Karpas-422 (cell line): ENCODE measurements at places on chromosomes 6 and 20. TPM values are rescaled to one million over a fixed set of nuclear protein-coding genes. Genes with fewer than 3 reads are reported as not detected.

Gene IRF4
- total RNA-seq: not detected in 2 replicates

Gene COL20A1
- 3.1 and 3.4 TPM in 2 replicates for total RNA-seq

DNA sequence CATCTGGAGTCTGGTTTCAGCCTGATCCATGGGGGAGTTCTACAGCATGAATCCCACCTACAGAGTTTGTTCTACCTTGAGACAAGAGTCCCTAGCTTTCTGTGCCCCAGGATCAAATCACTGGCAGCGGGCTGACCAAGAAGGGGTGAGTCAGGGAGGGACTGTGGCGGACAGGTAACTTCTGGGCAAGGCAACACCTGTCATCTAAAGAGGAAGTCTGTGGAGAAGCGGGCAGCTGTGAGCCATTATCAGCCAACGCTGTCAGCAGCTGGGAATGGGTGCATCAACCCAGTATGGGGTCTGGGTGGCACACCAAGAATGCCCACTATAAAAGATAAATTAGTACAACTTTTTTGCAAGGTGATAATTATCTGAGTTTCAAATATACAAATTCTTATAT lies 45.9 kb downstream of the UBE3D start:
- DNase-seq: no peak

Gene HIVEP1
- total RNA-seq: 23.4 and 40.8 TPM in 2 replicates

DNA sequence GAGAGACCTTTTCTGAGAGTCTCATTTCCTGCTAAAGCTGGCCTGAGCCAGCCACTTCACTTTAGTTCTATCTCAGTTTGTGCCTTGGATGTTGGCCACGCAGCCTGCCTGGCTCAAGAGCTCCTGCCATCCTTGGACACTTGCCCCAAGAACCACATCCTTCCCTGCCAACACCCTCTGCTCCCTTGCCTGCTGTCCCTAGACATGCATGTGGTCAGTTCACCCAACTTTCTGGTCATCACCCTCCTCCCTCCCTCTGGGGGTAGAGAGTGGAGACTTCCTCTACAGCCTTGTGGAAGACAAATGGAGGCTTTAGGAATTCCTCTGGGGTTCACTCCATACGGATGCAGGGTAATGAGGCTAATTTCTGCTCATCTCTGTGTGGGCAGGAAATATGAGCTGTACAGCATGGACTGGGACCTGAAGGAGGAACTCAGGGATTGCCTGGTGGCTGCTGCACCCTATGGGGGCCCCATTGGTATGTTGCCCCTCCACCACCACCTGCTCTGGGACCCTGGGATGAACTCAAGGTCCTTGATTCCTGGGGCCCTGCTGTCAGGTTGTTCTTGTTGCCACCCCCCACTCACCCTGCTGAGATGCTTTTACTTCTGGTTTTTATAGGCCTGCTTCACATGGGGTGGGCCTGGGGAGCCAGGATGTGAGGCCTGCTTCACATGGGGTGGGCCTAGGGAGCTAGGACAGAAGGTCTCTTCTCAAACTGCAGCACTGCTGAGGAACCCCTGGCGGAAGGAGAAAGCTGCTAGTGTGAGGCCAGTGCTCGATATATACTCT lies 13.8 kb upstream of the PTPRA start:
- no peak for DNase-seq

Gene PNPLA1
- not detected in 2 replicates for total RNA-seq

DNA sequence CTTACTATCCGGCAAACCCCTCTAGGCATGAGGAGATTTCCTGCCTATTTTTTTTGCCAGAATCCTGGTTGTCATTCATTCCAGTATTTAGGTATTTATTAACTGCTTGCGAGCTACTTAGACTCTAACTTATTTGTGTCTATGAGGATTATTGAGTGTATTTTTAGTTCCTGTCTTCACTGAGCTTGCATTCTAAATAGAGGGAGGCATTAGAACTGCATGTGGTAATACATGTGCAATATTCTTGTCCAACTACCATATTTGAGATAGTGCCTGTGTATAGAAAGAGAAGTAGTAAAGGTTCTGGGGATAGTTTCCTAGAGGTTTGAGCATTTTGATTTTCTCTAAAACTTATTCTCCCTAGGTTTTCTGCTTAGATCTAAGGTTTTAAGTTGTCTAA lies 308.9 kb downstream of the EYA4 start:
- no peak for DNase-seq

Gene LCA5
- not detected in 2 replicates for total RNA-seq

DNA sequence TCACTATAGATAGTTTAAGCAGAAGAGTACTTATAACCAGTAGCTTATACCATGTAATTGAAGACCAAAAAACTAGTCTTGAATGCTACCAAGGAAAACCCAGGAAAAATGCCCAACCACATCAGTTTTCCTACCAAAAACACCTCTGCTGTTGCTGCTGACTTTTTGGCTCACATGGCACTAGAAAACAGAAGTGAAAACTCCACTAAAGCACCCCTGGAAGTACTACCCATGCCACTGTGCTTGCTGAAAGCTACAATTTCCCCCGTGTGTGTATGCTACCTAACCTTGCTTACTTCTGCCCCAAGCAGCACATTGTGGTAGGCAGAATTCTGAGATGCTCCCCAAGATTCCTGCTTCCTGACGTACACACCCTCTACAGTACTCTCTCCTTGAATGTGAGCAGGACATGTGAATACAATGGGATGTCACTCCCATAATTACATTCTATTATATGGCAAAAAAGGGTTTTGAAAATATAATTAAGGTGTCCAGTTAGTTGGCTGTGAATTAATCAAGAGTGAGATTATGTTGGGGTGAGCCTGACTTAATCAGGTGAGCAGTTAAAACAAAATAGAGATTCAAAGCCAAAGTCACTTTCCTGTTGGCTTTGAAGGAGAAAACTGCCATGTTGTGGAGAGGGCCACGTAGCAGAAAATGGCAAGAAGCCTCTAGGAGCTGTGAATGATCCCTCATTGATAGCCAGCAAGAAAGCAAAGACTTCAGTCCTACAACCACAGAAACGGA lies 209.8 kb upstream of the MARCKS start:
- no peak for DNase-seq

- DNase-seq: no peak
These were observed 170.3 kb upstream of the SOX4 start for GRCh38 chr6:21423106-21423854.

Gene SLC22A7
- not detected in 2 replicates for total RNA-seq

DNA sequence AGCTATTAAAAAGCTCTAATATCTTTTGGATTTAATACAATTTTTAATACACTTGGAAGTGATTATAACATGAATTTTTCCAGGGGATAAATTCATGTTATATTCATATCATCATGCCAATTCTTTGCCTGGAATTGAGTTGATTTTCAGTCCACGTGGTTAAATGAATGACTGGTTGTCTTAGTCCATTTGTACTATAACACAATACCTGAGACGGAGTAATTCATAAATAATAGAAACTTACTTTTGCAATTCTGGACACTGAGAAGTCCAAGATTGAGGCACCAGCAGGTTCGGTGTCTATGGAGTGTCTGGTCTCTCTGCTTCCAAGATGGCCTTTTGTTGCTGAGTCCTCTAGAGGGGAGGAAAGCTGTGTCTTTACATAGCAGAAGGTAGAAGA lies 66.2 kb upstream of the TRDN start:
- DNase-seq: no peak

DNA sequence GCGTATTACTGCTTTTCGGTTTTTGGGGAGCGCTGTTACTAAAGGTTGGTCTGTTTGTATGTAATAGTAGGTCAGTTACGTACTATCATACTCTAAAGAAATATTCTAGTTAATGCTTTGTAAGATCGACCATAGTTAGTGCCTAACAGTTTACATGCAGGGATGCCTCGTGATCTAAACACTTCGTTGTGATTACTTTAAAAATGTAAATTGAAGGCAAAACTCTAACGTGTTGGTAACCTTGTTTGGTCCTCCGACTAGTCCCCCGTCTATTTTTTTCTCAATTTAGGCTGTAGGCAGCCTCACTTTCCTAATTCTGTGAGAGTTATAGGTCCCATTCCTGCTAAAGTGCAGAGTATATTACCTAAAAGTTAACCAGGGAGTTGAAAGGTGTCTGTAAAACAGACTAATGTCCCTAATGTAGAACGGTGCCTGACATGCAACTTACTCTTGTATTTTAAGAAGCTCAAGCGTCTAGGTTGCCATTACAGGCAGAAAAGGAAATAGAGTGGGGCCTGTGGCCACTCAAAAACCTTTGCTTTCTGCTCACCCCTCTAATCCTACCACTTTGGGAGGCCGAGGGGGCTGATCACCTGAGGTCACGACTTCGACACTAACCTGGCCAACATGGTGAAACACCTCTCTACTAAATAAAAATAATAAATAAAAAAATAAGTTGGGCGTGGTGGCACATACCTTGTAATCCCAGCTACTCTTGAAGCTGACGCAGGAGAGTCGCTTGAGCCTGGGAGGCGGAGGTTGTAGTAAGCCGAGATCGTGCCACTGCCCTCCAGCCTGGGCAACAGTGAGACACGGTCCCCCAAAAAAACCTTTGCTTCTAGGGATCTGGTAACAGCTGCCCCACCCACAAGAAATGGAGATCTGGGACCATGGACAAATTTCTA lies 37.8 kb downstream of the HFE start:
- no peak for DNase-seq

- no peak for DNase-seq
These were observed 14.1 kb downstream of the SAMHD1 start for GRCh38 chr20:36937402-36937770.

GRCh38 chr6:167122827-167123657 lies at the start of gene CCR6:
Gene CCR6 (plus strand): TSS chr6:167123096. CDS start chr6:167136135, 13,039 bp downstream.
- no peak for DNase-seq

Gene LPA
- total RNA-seq: not detected in 2 replicates

Gene CLDN20
- total RNA-seq: not detected in 2 replicates

GRCh38 chr20:5621305-5621704 lies 128.9 kb upstream of the SHLD1 start:
- no peak for DNase-seq

- DNase-seq: no peak
These were observed 88.8 kb downstream of the PRL start for GRCh38 chr6:22208026-22208425.

- no peak for DNase-seq
These were observed 63.5 kb downstream of the GINS1 start for GRCh38 chr20:25471020-25471419.

Gene WFDC2
- not detected in 2 replicates for total RNA-seq

Gene DEFB128
- total RNA-seq: not detected in 2 replicates

GRCh38 chr6:136791296-136792094 lies 782 bp downstream of the MAP3K5 start:
- DNase-seq: peak; percentile 59

GRCh38 chr6:133887880-133888230 lies 1.1 kb upstream of the TCF21 start:
- DNase-seq: no peak

Gene FOXS1
- total RNA-seq: not detected in 2 replicates

Gene USP49
- 6.5 and 10.7 TPM in 2 replicates for total RNA-seq

- no peak for DNase-seq
These were observed 34.6 kb upstream of the SCRT2 start for GRCh38 chr20:709991-710779.

GRCh38 chr6:136784910-136785746 lies 7.1 kb downstream of the MAP3K5 start:
- peak; percentile 62 for DNase-seq

DNA sequence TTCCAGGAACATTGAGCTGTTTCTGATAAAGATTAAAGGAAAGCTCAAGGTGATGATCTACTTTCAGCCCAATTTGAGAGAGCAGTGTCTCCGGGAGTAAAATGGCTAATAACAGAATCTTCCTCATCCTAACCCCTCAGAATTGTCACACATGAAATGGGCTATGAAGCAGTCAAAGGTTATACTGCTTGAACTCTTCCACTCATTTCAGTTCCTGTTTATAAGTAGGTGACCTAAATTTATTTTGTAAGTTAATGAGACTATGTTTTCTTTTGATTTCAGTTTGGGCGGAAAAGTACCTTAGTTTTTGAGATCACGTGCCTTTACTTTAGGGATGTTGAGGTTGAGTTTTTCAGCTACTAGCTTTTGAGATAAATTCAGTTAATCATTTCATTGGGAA lies 47.2 kb downstream of the QKI start:
- no peak for DNase-seq

GRCh38 chr6:15441215-15441868 lies 195.5 kb downstream of the JARID2 start:
- peak; percentile 65 for DNase-seq

DNA sequence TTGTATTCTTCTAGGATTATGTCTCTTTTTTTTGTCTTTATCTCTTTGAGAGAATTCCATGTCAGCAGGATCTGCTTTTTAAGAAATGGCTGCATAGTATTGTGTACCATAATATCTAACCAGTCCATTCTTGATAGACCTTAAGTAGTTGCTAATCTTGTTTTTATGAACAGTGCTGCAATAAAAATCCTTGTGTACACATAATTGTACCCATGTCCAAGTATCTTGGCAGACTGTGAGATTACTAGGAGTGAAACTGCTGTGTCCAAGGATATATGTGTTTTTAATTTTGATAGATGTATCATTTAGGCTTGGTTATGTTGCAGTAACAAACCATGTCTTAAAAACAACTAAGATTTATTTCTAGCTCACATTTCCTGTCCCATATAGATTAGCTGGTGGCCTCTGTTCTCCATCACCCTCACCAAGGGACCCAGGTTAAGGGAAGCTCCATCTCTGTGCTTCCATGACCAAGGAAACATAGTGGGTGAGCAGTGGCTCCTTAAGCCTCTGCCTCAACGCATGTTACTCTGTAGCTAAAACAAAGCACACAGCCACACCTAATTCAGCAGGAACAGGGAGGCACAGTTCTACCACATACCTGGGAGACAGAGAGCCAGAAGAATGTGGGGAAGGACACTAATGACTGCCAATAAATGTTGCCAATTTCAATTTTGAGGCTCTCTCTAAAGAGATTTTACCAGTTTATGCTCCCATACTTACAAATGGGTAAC lies 12.1 kb upstream of the SUMO4 start:
- DNase-seq: no peak

DNA sequence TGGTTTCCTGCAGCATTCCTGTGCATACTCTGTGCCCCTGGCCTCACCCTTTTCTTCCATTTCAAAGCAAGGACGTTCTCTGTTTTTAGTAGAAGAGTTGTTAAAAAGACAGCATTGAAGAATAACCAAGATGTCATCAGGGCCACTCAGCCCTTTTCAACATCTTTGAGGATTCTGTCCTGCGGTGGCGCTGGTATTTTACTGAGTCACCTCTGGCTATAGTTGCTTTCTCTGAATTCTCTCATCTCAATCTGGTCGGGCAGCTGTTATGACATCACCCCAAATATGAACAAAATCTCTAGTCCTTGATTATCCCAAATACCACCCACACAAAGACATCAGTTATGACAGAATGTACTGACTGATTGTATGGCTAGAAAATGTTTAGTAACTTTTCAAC lies 204.2 kb downstream of the GRIK2 start:
- no peak for DNase-seq

GRCh38 chr6:9252799-9253198 lies 817.5 kb upstream of the SLC35B3 start:
- no peak for DNase-seq
